HEK293T (cell line): ENCODE measurements at places on chromosomes 5 and 9.

GRCh38 chr5:110865400-110866094 is 126.7 kb downstream of the SLC25A46 start:
- peak; percentile 49 for DNase-seq

GRCh38 chr5:174735498-174736330 is 11.3 kb downstream of the MSX2 start:
- peak; percentile 77 for DNase-seq

GRCh38 chr9:28073270-28073669 is 500.0 kb upstream of the C9orf72 start:
- DNase-seq = peak; percentile 9

DNA sequence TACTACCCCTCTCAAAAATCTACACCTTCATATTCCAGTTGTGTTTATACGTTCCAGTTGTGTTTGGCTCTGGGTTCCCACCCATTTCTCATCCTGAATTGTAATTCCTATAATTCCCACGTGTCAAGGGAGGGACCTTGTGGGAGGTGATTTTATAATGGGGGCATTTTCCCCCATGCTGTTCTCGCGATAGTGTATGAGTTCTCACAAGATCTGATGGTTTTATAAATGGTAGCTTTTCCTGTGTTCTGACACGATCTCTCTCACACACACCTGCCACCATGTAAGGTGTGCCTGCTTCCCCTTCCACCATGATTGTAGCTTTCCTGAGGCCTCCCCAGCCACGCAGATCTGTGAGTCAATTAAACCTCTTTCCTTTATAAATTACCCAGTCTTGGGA is 108.5 kb upstream of the ADAMTS16 start:
- DNase-seq = no peak

- DNase-seq = no peak
These were observed 311.9 kb upstream of the TLE4 start for GRCh38 chr9:79259858-79260257.

DNA sequence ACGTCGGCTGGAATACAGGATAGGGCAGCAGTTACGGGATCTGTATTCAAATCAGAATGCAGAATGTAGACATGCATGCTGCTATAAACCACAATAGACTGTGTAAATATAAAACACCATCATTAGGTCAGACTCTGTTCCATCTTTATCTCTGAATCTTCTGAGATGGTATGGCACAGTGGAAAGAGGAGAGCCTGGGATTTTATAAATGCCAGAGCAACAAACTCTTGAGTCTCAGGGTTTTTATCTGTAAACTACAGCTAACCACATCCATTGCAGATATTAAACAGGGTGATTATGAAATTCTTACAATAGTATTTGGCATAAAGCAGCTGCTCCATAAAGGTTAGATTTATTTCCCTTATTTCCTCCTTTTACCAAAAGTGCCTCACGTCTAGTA is 108.7 kb downstream of the ZDHHC21 start:
- DNase-seq = no peak

GRCh38 chr9:8251566-8251965 is 452.0 kb upstream of the DMAC1 start:
- no peak for DNase-seq
